HepG2 (cell line): ENCODE measurements at places on chromosomes 2 and 18. TPM values are rescaled to one million over a fixed set of nuclear protein-coding genes. Genes with fewer than 3 reads are reported as not detected.
A peak's percentile ranks its signal among the peaks of the same experiment; 100 is the strongest.

The NYAP2 gene
- not detected in 2 replicates for total RNA-seq

DNA sequence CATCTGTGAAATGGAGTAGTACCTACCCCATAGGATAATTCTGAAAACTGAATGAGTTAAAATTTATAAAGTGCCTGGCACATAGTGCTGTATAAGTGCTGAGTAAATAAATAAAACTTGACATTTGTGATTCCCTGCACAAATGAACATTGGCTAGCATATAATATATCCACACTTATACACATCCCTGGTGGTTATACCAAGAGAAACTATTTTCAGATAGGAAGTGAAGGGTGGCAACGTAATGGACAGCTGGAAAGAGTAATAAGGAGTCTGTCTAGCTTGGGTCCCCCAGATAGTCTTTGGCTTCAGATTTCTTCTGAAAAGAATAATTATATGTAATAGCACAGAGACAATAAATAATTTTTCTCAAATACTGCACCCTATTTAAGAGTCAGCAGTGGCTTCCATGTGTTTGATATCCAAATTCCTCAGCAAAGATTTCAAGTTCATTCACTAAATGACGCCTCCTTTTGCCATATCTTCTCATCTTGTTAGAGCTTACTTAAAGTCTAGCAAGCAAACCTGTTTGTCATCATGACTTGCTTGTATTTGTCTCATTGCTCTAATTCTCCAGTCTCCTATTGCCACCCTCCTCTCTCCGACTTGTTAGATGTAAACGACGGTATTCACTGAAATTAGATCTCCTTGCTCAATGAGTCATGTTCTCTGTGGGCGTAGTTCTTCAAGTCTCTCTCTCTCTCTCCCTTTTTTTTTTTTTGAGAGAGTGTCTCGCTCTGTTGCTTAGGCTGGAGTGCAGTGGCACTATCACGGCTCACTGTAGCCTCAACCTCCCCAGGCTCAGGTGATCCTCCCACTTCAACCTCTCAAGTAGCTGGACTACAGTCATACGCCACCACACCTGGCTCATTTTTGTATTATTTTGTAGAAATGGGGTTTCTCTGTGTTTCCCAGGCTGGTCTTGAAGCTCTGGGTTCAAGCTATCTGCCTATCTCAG, 8.7 kb upstream of the ADGRF3 start:
- no peak overlapping the region for H3K4me3 ChIP-seq
- peaks cover 1% of the 10 kb centered on the region; the same call in 1 of the 2 replicates for H3K36me3 ChIP-seq
- no peak overlapping the region for H3K27ac ChIP-seq
- DNase-seq: no peak
- peaks cover 37% of the 10 kb centered on the region for H3K4me1 ChIP-seq
- H3K27me3 ChIP-seq: no peaks in the 10 kb centered on the region

The NAT8 gene
- 1.8 and 1.9 TPM in 2 replicates for total RNA-seq

DNA sequence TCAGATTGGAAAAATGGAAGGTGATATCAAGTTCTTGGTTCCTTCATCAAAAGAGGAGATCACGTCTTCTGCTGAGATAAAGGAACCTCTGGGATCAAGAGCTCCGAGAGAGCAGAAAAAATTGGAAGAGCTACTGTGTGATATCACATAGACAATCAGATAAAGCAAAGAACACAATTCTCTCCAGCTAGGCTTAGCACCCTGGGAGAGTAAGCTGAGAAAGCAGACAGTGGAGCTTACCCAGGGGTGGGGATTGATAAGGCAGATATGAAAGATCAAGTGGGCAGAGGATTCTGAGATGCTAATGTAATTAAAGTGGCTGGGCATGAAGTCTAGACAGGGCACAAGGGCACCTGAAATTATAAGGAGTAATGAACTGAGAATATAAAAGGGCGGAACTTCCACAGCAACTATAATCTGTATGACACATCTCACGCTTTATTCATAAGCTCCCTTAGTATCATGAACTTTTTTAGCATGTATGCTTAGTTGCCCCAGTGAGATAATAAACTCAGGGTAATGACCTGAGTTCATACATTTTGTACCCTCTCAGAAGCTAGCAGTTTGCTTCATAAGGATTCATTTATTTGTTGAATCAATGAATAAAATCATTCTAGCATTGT, 65.8 kb downstream of the FAM161A start:
- H3K4me1 ChIP-seq: 0 out of 2 replicates have a peak, but pooled peaks cover 9% of the 10 kb centered on the region
- no peaks in the 10 kb centered on the region for H3K36me3 ChIP-seq
- no peak overlapping the region for H3K27ac ChIP-seq
- H3K4me3 ChIP-seq: no peak overlapping the region
- no peak for DNase-seq

The THSD7B gene
- total RNA-seq: 0.02 TPM in 1 of 2 replicates, not detected in the other

- peak; percentile 66 for DNase-seq
- H3K4me3 ChIP-seq: peak overlapping the region; percentile 99
- no peak overlapping the region for H3K27ac ChIP-seq
These were observed 2.0 kb downstream of the PPP4R1 start for GRCh38 chr18:9612215-9612830.

DNA sequence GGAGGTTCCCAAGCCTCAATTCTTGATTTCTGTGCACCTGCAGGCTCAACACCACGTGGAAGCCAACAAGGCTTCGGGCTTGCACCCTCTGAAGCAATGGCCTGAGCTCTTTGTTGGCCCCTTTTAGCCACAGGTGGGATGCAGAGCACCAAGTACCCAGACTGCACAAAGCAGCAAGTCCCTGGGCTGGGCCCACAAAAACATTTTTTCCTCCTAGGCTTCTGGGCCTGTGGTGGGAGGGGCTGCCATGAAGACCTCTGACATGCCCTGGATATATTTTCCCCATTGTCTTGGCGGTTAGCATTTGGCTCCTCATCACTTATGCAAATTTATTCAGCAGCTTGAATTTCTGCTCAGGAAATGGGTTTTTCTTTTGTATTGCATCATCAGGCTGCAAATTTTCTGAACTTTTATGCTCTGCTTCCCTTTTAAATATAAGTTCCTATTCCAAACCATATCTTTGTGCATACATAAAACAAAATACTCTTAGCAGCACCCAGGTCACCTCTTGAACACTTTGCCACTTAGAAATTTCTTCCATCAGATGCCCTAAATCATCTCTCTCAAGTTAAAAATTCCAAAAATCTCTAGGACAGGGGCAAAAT, 9.0 kb upstream of the MATN3 start:
- no peaks in the 10 kb centered on the region for H3K27me3 ChIP-seq
- H3K4me1 ChIP-seq: peaks cover 14% of the 10 kb centered on the region
- no peaks in the 10 kb centered on the region for H3K36me3 ChIP-seq
- H3K4me3 ChIP-seq: no peak overlapping the region

GRCh38 chr2:128628206-128628605, 309.5 kb upstream of the HS6ST1 start:
- no peaks in the 10 kb centered on the region for H3K36me3 ChIP-seq
- peaks cover 16% of the 10 kb centered on the region for H3K4me1 ChIP-seq
- no peak overlapping the region for H3K4me3 ChIP-seq
- no peak overlapping the region for H3K27ac ChIP-seq

The MAP3K2 gene
- total RNA-seq: 37.2 and 56.1 TPM in 2 replicates

DNA sequence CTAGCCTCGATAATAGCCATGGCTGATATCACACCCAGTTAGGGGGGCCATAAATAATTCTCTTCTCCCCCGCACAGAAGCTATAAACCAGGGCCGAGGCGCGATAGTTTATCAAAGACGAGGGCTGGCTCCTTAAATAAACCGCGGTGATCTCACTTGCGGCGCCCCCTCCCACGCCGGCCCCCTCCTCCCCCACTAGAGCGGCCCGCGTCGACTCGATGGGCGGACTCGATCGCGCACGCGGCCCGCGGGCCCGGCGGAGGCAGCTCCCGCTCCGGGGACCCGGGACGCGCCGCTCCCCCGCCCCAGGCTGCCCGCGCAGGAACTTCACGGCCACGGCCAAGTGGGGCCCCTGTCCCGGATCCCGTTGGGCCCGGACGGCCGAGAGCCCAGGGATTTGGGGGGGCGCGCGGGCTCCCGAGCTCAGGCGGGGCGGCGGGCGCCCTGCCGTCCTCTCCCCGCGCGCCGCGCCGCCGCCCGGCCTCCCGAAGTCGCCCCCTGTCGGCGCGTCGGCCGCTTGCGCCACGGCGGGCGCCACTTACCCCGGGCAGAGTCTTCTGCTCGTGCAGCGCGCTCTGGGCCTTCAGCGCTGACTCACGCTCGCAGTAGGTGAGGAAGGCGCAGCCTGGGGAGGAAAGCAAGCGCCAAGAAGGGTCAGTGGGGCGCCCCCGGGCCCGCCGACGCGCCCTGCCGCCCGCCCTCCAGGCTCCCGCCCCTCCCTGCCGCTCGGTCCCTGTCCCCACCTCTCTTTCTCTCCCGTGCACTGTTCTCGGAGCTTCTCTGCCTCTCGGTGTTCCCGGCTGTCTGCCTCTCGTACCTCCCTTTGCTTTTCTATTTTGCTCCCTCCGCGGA, 80.4 kb downstream of the CELF4 start:
- H3K27ac ChIP-seq: no peak overlapping the region
- H3K27me3 ChIP-seq: peaks cover 5% of the 10 kb centered on the region; the same call in 1 of the 2 replicates
- DNase-seq: no peak
- no peaks in the 10 kb centered on the region for H3K36me3 ChIP-seq
- H3K4me1 ChIP-seq: no peaks in the 10 kb centered on the region
